Kidney capillary endothelial cell (primary cell): ENCODE measurements at places on chromosomes 3 and 15.

DNA sequence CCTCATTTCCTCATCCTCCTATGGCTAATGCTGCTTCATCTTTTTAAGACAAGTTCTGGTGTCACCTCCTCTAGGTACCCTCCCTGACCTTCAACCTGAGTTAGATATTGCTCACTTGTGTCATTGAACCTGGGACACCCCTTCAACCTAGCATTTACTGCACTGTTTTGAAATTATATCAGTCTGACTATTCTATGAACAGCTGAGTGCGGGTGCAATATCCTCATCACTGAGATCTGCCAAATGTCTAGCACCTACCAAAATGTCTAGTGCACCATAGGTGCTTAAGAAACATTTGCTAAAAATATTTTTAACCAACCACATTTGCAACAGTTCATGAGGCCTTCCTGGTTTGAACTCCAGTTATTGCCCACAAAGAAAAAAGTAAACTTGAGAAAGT is 34.5 kb downstream of the RETNLB start:
- DNase-seq = no peak

- no peak for DNase-seq
Measured at GRCh38 chr15:24862726-24863521, 91.9 kb upstream of the SNRPN start.

- DNase-seq = no peak
Measured at GRCh38 chr3:123083383-123084124, 16.7 kb downstream of the PDIA5 start.

DNA sequence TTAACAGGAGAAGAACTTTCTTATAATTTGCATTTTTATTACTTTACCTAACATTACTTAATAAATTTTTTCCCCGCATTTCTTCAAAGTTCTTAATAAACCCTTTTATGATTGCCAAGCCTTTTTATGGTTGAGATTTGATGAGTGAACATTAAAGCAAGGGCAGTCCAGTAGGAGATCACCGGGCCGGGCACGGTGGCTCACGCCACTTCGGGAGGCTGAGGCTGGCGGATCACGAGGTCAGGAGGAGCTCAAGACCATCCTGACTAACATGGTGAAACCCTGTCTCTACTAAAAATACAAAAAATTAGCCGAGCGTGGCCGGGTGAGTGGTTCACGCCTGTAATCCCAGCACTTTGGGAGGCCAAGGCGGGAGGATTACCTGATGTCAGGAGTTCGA is 61.4 kb upstream of the TRA2B start:
- no peak for DNase-seq

GRCh38 chr15:77620297-77620696 is 12.4 kb downstream of the LINGO1 start:
- DNase-seq = no peak

- DNase-seq = no peak
Measured at GRCh38 chr15:90495067-90495466, 34.7 kb upstream of the CRTC3 start.

GRCh38 chr3:186540835-186541226 is 3.3 kb downstream of the CRYGS start:
- no peak for DNase-seq

DNA sequence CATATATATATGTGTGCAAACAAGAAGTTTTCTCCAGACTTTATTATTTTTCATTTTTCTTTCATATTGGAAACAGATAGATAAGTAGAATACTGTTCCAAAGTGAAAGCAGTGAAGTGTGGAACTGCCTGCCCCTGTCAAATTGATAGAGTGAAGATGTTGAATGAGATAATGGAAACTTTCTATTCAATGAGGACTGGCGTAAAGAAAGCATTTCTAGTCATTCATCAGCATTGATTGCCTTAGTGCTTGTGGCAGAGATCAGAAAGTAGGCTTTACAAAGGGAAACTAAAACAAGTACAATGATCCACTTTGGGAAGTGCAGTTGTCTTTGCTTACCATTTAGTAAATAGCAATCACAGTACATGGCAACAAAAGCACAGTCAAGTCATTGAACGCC is 300.0 kb downstream of the CADM2 start:
- no peak for DNase-seq

DNA sequence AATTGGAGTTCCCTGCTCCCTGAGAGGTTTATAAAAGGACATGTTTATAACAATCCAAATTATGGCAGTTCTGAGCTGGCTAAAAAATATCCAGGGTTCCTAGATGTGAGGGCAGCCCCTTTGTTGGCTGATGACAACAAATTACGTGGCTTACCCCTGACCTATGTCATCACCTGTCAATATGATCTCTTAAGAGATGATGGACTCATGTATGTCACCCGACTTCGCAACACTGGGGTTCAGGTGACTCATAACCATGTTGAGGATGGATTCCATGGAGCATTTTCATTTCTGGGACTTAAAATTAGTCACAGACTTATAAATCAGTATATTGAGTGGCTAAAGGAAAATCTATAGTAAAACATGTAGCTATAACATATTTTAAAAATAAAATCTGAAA is 13.9 kb downstream of the AADAC start:
- no peak for DNase-seq

DNA sequence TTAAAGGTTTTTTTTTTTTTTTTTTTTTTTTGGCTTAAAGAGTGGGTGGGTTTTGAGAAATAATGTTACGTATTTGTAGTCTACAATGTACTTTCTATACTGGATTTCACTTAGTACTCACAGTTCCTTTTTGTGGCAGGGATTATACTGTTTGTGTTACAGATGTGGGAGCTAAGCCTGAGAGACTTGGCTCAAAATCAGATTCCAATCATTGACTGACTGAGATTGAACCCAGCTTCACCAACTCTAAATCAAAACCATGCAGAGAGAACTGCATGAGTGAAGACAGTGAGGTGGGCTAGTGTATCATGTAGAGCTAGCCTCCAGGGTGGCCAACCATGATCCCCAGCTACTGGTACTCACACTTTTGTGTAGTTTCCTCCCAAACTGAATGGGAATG is 68.0 kb downstream of the TMEM108 start:
- no peak for DNase-seq

GRCh38 chr15:38996111-38996631 is 431.6 kb upstream of the RASGRP1 start:
- DNase-seq = peak; percentile 79

- DNase-seq = no peak
Measured at GRCh38 chr3:185560676-185561075, 8.3 kb upstream of the LIPH start.

DNA sequence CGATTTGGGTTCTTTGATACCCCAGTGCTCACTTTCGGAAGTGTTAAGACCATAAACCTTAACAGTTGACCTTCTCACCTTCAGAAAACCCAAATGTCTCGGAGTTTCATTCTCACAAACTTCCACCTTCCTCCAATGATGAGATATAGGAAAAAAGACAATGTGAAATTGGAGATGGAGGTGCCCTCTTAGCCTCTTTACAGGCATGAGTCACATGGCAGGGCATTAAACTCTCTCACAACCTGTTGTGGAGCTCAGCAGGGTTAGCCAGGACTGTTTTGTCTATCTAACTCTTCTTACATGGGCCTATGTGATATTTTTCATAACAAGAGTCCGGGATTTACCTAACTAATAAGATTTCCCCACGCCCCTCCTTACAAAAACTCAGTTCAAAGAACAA is 10.7 kb downstream of the AGTR1 start:
- no peak for DNase-seq

GRCh38 chr3:60333710-60334109 is 917.5 kb downstream of the FHIT start:
- DNase-seq = no peak

DNA sequence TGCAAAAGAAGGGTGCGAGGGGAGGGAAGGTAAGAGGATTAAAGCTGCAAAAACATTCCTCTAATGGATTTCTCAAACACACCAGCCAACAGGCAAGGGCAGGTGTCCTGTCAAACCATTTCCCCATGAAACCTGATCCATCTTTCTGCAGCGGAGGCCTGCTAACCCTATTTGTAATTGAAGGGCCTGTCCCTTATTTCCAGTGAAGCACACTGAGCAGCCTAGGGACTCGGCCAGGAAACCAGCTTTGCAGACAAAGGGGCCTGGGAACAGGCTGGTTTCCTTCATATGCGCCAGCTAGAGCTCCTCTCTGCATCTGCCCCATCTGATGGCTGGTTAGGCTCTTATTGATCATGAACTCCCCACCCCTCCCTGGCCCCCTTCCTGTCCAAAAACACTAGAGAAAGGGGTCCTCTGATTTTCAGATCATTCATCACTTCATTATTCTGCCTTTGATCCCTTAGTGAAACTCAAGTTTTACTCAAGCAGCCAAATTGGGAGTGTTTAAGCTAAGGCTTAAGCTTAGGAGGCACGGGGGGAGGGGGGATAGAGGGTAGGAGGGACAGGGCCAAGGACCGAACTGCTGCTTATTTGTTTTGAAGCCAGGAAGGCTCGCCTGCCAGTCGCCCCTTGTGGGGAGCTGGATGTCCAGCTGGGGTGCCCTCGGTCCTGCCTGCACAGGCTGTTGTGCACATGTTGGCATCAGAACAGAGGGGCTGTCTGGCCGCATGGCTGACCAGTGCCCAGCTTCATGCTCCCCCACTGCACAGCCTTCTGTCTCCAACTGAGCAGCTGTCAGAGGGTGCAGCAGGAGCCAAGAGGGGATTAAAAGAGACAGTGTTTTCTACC is 53.1 kb downstream of the BOC start:
- DNase-seq = no peak

GRCh38 chr3:131807822-131808221 is 227.0 kb downstream of the CPNE4 start:
- no peak for DNase-seq

- no peak for DNase-seq
Measured at GRCh38 chr15:70475921-70476320, 287.4 kb downstream of the UACA start.

DNA sequence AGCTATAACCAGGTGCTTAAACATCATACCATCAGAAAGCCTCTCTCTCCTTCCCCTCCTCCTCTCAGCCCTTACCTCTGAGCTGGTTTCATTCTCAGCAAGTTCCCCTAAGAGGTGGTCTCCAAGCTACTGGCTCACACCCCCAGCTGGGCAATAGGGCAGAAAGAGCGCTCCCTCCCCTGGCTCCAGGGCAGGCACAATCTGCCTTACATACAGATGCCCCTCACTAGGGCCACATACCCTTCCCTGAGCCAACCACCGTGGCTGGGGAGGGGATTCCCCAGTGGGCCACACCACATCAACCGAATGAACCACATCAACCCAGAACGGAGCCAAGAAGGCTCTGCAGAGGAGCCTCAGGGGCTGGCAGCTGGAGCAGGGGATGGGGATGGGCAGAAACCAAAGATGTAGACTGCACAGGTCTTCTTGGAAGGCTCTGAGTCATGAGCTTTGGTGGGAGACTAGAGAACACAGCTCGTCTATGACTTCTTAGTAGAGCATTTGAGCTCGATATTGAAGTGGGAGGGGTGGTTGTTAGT is 4.6 kb upstream of the FBLN2 start:
- no peak for DNase-seq

- no peak for DNase-seq
Measured at GRCh38 chr15:101509279-101509678, 19.8 kb upstream of the PCSK6 start.

DNA sequence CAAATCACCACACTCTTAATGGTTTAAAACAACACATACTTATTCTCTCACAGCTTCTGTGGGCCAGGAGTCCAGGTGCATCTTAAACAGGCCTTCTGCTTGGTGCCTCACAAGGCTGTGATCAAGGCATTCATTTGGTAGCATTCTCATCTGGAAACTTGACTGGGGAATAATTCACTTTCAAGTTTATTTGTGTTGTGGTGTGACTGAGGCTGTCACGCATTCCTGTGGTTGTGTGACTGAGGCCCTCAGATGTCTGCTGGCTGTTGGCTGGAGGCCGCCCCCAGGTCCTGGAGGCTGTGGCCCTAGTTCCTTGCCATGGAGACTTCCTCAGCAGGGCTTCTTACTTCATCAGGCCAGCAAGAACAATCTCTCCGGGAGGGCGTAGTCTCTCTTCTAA is 16.9 kb upstream of the FAM3D start:
- no peak for DNase-seq

DNA sequence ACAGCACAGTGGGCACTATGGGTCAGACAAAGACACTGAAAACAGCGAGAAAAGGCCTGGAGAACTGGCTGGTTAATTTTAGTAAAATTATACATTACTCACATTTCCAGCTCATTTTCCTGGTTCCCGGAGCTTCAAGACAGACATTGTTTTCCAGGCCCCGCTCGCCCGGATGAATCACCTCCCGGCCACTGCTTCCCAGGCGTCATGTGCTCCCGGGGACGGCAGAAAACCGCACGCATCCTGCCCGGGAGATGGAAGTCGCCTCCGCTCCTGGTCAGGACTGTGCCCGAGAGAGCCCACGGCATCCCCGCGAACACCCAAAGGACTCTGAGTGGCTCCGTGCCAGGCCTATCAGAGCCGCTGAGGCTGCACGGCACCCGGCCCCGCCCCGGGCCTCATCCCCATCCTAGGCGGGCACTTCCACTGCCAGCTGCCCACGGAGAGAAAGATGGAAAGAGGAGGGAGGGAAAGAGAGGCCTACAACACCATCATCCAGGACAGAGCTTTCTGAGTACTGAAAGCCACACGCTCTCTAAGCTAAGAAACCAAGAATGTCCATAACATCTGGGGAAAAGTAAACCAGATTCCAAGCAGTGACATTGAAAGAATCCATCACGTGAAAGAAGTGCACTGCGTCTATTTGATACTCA is 75.1 kb downstream of the VGLL4 start:
- DNase-seq = peak; percentile 92

DNA sequence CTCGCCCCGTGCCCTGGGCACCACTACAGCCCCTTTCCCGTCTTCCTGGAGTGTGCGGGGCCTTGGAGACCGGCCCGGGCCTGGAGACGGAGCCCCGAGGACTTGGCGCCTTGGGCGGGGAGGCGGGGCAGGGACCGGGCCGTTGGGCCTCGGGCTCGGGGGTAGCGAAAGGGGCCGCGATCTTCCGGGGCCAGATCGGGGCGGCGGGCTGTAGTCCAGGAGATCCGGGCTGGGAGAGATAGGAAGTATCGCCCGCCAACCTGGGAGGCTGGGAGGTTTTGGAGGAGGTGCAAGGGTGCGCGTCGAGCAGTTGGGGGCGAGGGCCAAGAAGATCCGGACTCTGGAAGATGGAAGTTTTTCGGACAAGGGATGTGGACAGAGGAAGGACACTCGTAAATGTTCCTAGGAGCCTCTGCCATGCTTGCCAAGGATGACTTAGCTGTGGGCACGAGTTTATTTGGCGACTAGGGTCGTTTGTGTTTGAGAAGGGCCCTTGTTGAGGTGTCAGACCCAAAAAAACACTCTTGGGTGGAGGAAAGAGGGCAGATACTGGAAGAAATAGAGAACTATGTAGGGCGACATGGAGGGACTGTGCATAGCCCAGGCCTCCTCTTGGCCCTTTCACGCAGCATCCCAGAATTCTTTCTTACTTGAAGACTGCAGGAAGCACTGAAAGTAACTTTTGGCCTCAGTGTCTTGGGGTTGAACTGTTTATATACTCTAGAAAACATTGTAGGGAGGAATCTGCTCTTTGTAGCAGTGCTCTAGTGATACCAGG is 712 bp downstream of the RTF1 start:
- peak; percentile 22 for DNase-seq

DNA sequence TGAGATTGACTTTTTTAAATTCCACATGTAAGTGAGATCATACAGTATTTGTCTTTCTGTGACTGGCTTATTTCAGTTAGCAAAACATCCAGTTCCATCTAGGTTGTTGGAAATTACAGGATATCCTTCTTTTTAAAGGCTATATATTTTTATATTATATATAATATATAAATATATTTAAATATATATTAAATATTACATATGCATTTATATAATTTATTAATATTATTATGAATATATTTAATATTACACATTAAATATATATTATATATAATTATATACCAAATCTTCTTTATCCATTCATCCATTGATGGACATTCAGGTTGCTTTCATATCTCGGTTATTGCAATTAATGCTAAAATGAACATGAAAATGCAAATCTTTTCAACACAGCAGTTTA is 49.9 kb downstream of the FAM227B start:
- DNase-seq = no peak
